Uterine smooth muscle cell (primary cell): ENCODE measurements at places on chromosomes 3 and 15. TPM values are rescaled to one million over a fixed set of nuclear protein-coding genes. Genes with fewer than 3 reads are reported as not detected.

The SERINC4 gene
- 0.11 TPM in 1 of 2 replicates, not detected in the other for total RNA-seq

The SLC27A2 gene
- total RNA-seq = 0.22 and 0.50 TPM in 2 replicates

The DAPK2 gene
- total RNA-seq = 4.2 and 5.8 TPM in 2 replicates

The KIF7 gene
- total RNA-seq = 14.1 and 18.0 TPM in 2 replicates

The FES gene
- 33.5 and 38.1 TPM in 2 replicates for total RNA-seq

The CMSS1 gene
- total RNA-seq = 12.6 and 25.0 TPM in 2 replicates

The CLSTN2 gene
- 0.50 and 1.00 TPM in 2 replicates for total RNA-seq

The SEC22A gene
- 48.9 and 72.2 TPM in 2 replicates for total RNA-seq

The AAGAB gene
- total RNA-seq = 51.2 and 61.6 TPM in 2 replicates

The CDHR4 gene
- total RNA-seq = 0.12 TPM in 1 of 2 replicates, not detected in the other

The STAC gene
- total RNA-seq = 7.7 and 10.2 TPM in 2 replicates

The KLHL6 gene
- under 0.01 TPM in 2 replicates for total RNA-seq

The GOLGA8S gene
- under 0.01 and 0.12 TPM in 2 replicates for total RNA-seq

The CD80 gene
- 0.37 TPM in 1 of 2 replicates, not detected in the other for total RNA-seq

The SENP8 gene
- 2.5 and 2.7 TPM in 2 replicates for total RNA-seq

The LRRC49 gene
- 19.7 and 20.5 TPM in 2 replicates for total RNA-seq

The NANOGP8 gene
- total RNA-seq = not detected in 2 replicates
